Mucosa of gallbladder (tissue), 1 donor: ENCODE measurements at places on chromosomes 11 and 22. TPM values are rescaled to one million over a fixed set of nuclear protein-coding genes. Genes with fewer than 3 reads are reported as not detected.
A peak's percentile ranks its signal among the peaks of the same experiment; 100 is the strongest.

- DNase-seq = no peak
Observed at GRCh38 chr11:76786016-76786415, 2.9 kb downstream of the TSKU start.

UBQLNL gene
- total RNA-seq = 0.69 TPM

CHST1 gene
- 1.8 TPM for total RNA-seq

OR5B21 gene
- total RNA-seq = not detected

- peak; percentile 55 for DNase-seq
Observed at GRCh38 chr22:46355369-46355995, 20.0 kb downstream of the TRMU start.

GRCh38 chr11:2109541-2110019, 29.6 kb downstream of the IGF2 start:
- no peak for DNase-seq

GRCh38 chr11:80066291-80066690, 625.5 kb upstream of the TENM4 start:
- no peak for DNase-seq

DNA sequence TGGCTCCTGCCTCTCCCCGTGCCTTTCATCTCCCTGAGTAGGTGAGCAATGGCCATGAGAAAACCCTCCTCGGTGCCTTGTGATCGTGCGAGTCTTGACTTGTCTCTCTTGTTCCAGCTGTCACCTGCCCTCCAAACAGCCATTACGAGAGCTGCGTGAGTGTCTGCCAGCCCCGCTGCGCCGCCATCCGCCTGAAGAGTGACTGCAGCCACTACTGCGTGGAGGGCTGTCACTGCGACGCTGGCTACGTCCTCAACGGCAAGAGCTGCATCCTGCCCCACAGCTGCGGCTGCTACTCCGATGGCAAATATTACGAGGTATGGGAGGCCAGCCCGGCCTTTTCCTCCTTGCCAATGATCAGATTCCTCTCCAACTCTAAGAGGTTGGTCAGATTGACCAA, 51.7 kb downstream of the TECTA start:
- no peak for DNase-seq

DNA sequence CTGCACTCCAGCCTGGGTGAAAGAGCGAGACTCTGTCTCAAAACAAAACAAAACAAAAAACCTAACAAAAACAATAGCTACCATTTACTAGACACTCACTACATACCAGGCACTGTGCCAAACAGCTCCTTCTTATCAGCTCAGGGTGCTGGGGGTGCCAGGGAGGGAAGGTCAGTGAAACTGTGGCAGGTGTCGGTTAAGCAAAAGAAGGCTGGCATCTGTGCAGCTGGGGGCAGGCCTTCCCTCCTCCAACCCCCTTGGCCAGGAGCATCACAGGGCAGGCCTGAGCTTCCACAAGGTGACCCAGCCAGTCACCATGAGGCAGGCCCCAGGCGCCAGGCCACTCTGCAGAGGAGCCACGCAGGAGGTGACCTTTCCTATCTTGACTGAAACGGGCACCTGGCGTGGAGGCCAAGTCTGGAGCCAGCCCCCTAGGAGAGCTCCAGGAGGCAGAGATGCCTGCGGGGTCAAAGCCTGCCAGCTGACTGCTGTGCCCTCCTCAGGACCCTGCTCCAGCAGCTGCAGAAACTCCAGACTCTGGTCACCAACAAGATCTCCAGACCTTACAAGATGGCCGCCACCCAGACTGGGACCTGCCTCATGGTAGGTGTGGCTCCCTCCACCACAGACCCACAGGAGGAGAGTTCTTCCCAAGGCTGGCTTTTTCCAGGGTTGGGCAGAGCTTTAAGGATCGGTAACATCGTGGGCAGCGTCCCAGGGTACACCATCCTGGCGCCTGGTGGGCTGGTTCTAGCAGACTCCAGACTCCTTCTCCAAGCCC, 31.3 kb upstream of the DGKZ start:
- DNase-seq = peak; percentile 79

KRTAP5-10 gene
- total RNA-seq = not detected

- no peak for DNase-seq
Observed at GRCh38 chr11:69962152-69962551, 116.0 kb upstream of the ANO1 start.

OR9Q2 gene
- not detected for total RNA-seq

DNA sequence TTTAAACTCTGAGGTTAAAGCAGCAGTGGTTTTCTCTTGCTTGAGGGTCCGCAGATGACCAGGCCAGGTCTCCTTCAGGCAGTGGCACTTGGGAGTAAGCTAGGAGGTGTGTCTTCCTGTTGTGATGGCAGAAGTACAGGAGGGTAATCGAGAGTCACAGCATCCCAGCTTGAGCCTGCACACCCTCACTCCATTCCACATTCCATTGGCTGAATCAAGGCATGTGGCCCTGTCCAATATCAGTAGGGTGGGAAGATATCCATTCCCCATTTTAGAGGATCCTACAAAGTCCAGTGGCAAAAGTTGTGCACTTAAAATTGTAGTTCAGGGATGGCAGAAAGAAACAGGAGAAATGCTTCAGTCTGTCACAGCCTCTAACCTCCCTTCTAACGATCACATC, 23.3 kb downstream of the OSBP2 start:
- no peak for DNase-seq

- DNase-seq = no peak
Observed at GRCh38 chr11:86978756-86979608, 23.8 kb upstream of the FZD4 start.

- DNase-seq = no peak
Observed at GRCh38 chr22:19518635-19519034, 5.6 kb downstream of the CLDN5 start.

- DNase-seq = no peak
Observed at GRCh38 chr11:44957040-44957515, 6.4 kb upstream of the TP53I11 start.

PACSIN3 gene
- 34.4 TPM for total RNA-seq

ZC3H7B gene
- 80.3 TPM for total RNA-seq

GRCh38 chr11:70928854-70929598, 323.4 kb downstream of the SHANK2 start:
- DNase-seq = no peak

DAGLA gene
- total RNA-seq = 10.6 TPM

MRPL23 gene
- total RNA-seq = 54.8 TPM

DNA sequence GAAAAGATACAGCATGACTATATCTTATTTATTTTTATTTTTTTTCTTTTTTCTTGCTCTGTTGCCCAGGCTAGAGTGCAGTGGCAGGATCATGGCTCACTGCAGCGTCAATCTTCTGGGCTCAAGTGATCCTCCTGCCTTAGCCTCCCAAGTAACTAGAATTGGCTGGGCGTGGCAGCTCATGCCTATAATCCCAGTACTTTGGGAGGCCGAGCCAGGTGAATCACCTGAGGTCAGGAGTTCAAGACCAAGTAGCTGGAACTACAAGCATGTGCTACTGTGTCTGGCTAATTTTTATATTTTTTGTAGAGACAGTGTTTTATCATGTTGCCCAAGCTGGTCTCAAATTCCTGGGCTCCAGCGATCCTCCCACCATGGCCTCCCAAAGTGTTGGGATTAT, 28.3 kb upstream of the CCDC134 start:
- DNase-seq = no peak

DNA sequence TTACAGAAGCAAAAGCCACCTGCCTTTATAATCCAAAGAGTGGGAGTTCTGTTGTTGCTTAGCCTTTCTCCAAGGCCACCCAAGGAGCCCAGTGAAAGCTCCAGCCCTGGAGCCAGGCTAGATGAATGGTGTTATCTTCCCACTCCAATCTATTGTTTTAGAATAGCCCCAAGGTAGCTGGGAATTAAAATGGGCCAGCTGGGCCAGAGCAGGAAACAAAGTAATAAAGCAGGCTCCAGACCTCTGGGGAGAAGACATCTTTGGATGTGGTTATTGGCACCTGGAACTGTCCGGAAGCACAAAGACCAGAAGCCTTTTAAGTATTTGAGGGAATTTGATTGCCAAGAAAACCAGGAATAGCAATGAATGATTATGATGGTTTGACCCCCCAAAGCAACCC, 8.8 kb downstream of the C11orf96 start:
- DNase-seq = no peak

- DNase-seq = no peak
Observed at GRCh38 chr11:134514354-134514951, 102.4 kb upstream of the B3GAT1 start.

DNA sequence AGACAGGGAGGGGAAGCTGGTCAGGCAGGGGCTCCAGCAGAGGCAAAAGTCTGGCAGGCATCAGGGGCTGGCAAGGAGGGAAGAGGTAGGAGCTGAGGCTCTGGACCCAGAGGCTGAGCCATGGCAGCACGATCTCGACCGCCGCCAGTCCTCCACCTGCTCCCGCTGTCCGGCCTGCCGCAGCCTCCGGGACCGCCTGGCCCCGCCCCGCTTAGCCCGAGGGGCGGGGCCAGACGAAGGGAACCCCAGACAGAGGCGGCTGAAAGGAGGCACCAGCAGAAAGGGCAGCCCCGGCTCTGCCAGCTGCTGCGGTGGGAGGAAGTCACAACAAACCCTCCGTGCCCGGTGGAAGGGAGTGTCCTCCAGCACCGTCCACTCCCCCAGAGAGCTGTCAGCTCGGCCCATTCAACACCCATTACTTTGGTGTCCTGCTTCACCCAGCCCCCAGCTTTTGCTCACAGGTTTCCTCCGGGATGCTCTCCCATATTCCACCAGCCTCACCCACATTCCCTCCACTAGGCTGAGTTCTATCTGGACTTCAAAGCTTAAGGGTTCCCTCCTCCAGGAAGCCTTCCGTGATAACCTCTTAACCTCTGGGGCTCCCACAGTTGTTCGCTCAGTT, at the start of gene MFNG:
Gene MFNG, minus strand, starts transcription at position 161 of the 622 bp plus-strand sequence. CDS start 207 bp downstream, outside the sequence.
- DNase-seq = peak; percentile 73

GRCh38 chr11:110621826-110622225, 90.4 kb downstream of the ARHGAP20 start:
- no peak for DNase-seq

GRCh38 chr11:1504138-1504537, 17.6 kb upstream of the MOB2 start:
- no peak for DNase-seq

DNA sequence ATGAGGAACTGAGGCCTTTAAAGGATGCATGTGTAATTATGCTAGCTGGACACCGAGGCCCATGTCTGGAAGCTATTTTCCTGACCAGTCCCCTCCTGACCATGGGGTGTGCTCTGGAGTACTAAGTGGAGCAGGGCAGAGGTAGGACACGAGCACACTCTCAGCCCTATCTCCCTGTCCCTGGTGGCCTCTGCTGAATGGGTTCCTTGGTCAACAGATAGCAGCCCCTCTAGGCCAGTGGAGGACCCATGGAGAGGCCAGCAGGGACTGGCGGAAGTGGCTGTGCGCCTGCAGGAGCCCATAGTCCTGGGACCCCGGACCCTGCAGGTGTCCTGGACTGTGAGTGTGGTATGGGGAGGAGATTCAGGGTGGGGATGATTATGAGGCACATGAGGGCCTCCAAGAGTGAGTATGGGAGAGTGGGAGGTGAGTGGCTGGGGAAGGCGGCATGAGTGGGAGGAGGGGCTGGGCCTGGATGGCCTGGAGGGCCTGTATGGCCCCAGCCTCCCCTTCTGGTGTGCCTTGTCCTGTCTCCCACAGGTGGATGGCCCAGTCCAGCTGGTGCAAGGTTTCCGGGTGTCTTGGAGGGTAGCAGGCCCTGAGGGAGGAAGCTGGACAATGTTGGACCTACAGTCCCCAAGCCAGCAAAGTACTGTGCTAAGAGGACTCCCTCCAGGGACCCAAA, 9.5 kb downstream of the ROBO3 start:
- DNase-seq = no peak

DNA sequence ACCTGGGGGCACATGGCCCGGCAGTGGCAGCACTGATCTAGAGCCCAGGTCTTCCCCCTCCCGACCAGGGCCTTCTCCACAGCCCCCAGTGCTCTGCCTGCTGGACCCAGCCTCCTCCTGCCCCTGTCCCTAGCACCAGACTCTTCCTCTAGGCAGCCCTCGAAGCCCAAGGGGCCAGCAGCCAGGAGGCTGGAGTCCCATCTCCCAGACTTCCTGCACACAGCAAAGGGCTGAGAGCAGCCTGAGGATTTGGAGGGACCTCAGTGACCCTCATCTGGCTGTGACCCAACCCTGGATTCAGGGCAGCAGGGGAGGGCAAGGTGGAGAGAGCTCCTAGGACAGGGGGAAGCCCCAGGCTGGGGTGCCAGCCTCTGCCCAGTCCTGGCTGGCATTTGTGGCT, 3.0 kb downstream of the RHOD start:
- no peak for DNase-seq

DNA sequence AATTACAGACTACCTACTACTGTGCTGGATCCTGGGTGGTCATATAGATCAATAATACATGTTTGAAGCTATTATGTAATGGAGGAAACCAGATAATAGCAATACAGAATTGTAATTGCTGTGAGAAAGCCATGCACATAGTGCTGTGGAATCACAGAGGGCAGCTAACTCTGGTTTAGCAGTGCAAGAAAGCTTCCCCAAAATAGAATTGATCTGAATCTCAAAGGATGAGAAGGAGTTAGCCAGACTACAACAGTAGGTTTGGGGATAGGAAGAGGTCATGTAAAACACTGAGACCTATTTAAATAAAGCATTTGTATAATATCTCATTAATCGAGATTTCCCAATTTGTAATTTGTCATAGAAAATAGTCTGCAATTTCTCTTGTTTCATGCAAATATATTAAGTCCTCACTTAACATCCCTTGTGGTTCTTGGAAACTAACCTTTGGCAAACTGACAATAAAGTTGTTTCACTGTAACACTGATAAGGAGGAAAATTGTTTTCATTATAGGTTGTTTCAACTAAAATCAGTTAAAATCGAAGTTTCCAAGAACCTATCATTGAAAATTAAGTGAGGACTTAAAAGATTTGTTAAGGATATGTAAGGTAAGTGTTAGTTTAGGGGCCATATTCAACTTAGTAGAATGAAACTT, 7.6 kb downstream of the C11orf58 start:
- no peak for DNase-seq

CNIH2 gene
- 1.1 TPM for total RNA-seq

SLC5A1 gene
- total RNA-seq = 134 TPM

ADM gene
- 27.2 TPM for total RNA-seq

OR8K1 gene
- not detected for total RNA-seq

GRCh38 chr22:37401401-37402183, 25.7 kb downstream of the ELFN2 start:
- DNase-seq = peak; percentile 19

C11orf16 gene
- not detected for total RNA-seq

GRCh38 chr11:131809203-131809918, 438.9 kb downstream of the NTM start:
- DNase-seq = no peak

DNA sequence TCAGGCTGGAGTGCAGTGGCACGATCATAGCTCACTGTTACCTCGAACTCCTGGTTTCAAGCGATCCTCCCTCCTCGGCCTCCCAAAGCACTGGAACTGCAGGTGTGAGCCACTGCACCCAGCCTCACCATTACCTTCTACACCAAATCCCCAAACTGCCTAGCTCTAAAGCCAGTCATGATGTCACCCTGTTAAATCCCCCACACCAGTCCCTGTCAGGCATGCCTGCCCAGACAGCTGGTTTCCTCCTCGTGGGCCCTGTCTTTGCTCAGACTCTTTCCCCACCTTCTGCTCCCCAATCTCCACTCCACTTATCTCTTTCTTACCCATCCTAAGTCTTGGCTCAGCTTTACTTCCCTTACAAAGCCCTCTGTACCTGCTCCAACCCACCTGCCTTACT, 12.5 kb upstream of the EXPH5 start:
- DNase-seq = no peak

GRCh38 chr11:126139111-126140091, 72.0 kb downstream of the RPUSD4 start:
- peak; percentile 49 for DNase-seq

OR10A2 gene
- not detected for total RNA-seq

TMEM86A gene
- 20.1 TPM for total RNA-seq

NCR3LG1 gene
- total RNA-seq = 8.2 TPM
